ENCODE measurements at places on chromosomes 5 and 9.

DNA sequence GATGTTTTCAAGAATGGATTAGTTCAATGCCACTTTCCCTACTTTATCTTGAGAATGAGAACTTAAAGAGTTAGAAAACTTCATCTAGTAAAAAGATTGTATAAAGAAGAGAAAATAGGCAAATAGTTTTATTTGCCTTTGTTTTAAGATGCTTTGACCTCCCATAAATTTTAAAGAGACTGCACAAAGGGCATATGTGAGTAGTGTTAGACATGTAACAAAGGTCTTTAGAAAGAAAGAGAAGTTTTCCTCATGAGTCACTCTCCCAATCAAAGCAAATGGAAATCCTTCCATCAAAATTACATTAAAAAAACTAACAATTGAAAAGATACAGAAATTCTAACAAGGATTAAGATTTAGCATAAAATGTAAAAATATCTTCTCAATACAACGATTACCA, 381.8 kb upstream of the KIF2A start:
- no peak for DNase-seq

GRCh38 chr5:57209316-57210040, 35.6 kb downstream of the GPBP1 start:
- no peak for DNase-seq

GRCh38 chr9:95480346-95480745, 36.4 kb downstream of the PTCH1 start:
- DNase-seq = no peak

GRCh38 chr5:174312270-174312617, 266.7 kb downstream of the NSG2 start:
- no peak for DNase-seq

DNA sequence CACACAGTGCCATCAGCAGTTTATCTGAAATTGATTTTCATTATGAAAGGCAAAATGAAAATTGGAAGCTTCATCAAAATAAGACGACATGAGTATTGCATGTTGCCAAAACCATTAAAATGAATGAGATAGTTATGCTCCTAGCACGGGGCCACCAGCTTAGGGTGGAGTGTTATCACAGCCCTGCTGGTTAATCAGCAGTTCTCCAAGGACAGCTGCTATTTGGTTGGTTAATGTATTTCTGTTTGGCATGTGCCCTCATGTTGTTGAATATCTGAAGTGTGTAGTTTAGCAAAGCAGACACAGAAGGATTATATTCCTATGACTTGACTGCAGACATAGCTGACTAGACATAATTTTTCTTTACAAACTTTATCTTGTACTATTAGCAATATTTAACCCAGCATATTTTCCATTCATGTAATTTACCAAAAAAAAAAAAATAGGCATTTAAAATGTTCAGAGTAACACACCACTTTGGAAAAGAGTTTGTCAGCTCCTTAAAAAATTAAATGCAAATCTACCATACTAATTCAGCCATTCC, 98.6 kb upstream of the PIK3R1 start:
- DNase-seq = no peak

DNA sequence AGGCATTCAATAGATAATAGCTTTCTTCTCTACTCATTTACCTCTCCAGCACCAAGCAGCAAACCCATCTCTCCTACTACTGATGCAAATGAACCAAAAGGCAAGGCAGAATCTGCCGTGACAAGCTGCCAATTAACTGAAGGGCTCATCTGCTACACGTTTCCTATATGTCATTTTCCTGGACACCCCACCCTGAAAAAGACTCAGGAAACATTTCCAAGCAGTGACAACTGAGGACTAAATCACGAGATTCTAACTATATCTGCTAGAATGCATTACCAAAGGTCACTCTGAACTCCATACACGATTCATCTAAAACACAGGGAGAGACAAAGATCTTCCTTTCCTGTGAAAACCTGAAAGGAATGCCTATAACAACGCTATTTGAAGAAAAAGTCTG, 12.9 kb downstream of the PLPP1 start:
- no peak for DNase-seq

GRCh38 chr5:171641891-171642290, 143.7 kb upstream of the SMIM23 start:
- DNase-seq = no peak

- no peak for DNase-seq
These were observed 26.6 kb downstream of the NR5A1 start for GRCh38 chr9:124480621-124480981.

GRCh38 chr5:14258840-14259239, 115.7 kb downstream of the TRIO start:
- no peak for DNase-seq

GRCh38 chr9:34990908-34991606, 1.5 kb downstream of the DNAJB5 start:
- no peak for DNase-seq

DNA sequence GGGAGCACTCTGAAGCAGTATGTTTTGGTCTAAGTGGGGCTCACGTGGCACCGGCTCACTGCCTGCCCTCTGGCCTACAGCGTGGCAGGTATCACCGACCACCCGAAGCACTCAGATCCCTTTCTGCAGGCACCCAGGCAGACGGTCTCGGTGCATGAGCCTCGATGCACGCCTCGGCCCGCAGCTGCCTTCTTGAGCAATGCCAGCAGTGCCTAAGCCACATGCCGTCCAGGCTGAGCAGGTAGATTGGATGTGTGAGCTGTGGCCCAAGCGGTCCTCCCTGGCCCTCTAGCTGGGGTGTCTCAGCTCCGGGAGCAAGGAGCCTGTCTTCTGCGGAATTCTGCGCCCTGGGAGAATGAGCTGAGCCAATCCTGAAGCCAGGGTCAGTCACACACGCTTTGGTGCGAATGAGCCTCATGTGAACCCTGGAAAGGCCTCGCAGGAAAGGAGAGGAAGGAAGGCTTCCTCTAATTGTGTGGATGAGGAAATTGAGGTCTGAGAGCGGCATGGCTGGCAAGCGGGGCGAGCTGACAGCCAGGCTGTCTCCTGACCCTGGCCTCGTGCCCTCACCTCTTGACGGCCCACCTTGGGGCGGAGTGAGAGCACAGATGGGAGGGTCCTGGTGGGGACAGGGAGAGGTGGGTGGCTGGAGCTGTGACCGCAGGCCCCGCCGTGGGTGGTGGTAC, 14.4 kb downstream of the RXRA start:
- DNase-seq = no peak

- no peak for DNase-seq
These were observed 1095.7 kb upstream of the DMAC1 start for GRCh38 chr9:8895106-8895860.

DNA sequence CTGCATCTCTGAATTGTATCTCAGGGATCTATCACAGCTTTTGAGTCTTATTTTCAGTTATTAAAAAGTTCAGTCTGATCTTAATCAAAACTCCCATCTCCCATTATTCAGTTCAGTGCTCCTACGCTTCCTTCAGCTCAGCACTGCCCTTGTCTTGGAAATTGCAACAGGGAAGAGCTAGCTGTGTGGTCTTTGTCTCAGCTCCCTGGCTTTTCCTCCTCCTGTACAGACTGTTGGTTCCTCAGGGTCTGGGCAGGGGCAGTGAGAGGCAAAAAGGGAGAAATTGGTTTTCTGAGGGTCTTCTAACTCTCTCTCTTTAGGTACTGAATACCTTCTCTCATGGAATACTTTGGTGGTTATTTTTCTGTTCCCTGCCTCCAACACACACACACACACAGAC, 48.2 kb downstream of the PDE8B start:
- no peak for DNase-seq

DNA sequence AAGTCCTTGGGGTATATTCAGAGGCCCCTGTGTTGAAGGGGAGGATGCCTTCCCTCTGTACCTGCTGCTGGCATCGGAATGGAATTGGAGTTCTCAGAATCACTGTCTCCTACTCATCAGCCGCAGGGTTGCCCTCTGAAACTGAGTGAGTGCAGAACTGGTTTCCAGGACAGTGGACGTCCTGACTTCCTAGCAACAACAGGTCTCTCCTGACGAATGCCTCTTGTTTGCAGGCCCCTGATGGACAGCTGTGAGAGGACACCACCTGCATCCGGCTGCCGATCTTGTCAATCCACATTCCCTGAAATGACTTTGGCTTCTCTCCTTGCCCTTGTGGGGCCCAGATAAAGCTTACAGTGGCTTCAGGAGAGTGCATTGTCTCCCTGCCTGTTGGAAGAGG, 274.5 kb downstream of the NSG2 start:
- no peak for DNase-seq

DNA sequence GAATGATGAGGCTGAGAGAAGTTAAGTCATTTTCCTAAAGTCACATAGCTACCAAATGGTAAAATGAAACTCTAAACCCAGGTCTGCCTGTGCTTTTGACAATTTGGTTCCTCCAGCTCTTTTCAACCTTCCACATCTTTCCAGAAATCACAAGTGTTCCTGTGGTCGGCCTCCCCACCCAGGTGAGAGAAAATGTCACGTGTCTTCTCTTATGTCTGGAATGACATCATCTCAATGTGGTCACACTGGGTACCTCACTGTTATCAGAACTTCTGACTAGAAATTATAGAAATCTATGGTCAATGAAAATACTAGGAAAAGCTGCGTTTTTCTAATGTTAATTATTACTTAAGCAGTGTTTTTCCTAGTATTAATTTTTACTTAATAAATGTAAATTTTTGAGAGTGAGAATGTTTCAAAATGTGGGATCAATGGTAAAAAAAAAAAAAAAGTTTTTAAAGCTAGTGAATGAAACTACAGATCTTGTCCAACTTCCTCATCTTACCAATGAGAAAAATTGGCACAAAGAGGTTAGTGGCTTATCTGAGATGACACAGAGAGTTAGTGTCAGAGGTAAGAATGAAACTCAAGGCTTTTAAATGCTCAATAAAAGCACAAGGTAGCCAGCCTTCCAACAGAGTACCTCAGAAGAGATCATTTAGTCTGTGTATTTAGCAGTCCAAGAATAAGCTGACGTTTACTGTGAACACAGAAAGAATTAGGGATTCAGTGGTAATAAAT, 228.7 kb upstream of the NR4A3 start:
- DNase-seq = no peak

DNA sequence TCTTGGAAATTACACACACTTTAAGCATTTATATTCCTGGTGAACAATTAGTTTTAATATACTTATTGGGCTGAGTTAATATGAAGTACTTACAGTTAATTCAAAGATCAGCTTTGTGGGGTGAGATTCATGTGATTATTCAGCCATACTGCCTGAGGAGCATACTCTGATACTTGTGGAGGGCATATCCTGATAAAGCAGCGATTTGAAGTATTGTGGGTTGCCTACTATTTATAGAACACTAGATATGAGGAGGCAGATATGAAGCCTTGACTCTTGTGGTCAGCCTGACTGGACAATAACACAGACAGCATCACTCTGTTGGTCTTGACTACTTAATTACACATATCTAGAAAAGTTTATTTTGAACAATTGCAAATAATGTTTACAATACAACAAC, 27.0 kb upstream of the AGGF1 start:
- DNase-seq = no peak

GRCh38 chr5:142466195-142466971, 141.6 kb upstream of the SPRY4 start:
- no peak for DNase-seq

DNA sequence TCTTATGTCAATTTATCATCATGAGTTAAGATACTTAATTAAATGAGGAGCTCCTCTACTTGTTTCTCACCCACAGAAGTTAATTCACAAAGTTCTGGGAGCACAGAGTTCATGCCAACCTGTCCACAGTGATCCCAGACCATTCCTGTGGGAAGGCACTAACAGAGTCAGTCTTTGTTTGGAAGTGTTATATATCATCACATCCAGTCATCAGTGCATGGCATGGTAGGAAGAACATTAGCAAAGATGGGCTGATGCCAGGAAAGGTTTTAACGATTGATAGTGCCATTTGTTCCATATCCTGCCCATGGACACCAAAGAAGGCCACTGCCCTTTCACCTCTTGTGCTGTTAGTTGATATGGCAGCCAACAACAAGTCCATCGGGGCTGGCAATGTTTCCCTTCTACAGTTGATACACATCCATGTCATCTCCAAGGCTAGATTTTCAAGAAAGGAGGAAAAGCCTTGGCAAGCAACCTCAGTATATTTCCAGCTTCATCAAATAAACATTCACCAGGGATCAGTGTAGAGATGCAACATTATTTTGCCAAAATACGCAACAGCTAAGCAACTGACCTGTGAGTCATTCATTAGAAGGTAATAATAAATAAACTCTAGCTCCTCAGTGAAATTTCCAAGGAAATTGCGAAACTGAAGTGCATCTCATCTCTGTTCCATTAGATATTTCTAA, 169.6 kb downstream of the RORB start:
- DNase-seq = no peak

- peak; percentile 98 for DNase-seq
These were observed 20.1 kb upstream of the PFDN1 start for GRCh38 chr5:140322751-140323731.

GRCh38 chr9:110835404-110835803, 166.8 kb downstream of the MUSK start:
- peak; percentile 93 for DNase-seq

DNA sequence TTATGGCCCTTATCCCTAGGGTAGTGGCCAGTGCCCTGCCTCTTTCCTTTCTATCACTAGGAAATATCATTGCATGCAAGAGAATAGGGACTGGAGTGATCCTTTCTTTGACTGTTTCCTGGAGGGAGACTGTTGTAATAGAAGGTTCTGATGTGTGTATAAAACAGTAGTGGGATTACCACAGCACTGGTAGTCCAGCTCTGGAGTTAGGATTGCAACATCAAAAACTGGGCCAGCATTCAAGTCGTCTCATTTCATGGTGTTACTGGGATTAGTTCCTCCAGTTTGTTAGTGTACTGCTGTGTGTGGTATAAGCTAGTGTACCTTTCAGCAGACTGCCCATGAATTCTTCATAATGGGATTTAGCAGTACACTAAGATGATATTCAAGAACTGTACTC, 45.8 kb downstream of the KIAA1958 start:
- DNase-seq = no peak

DNA sequence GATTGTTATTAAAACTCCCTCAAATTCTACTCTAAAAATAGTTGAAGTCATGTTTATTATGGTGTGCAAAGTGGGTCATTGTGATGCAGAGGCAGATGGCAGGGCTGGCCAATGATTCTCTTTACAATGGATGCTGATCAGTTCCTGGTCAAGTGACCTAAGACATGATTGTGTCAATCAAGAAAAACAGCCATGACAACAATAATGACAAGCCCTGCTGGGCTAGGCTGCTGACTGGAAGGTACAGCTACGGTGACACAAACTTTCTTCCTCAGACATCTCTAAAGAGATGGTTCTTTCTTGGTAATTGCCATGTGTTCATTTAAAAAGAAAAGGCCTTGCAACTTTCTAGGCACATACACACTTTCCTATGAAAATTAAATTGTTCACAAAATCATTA, 3.6 kb downstream of the SLC24A2 start:
- DNase-seq = no peak

DNA sequence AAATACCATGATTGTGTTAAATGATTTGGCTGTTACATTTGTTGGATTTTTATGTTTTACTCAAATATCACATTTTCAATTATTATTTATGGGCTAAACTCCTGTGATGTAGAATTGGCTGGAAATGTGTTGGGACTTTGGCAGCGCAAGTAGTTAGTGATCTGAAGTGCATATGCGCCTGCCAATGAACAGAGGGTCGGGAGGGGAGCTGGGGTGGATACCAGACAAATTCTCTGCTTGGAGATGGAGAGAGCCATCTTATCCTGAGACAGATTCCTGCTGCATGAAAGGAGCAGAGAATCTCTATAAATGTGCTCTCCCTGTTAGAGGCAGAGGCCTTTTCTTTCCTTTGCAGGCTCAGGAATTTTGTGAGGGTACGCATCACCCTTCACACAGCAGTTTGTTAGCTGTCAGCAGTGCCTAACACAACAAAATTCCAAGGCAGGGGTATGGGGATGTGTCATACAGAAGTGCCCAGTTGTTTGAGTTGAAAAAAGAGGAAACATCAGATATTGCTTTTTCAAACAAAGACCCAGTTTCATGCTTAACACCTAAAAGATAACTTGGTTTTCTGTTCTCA, 489.1 kb downstream of the CSNK1G3 start:
- DNase-seq = no peak

All from RCC 7860 (cell line).